ENCODE measurements at places on chromosomes 6 and 20.

- DNase-seq: no peak
Observed at GRCh38 chr6:66128656-66129055, 421.6 kb upstream of the EYS start.

GRCh38 chr20:3935956-3936340 lies 46.8 kb downstream of the PANK2 start:
- DNase-seq: no peak

DNA sequence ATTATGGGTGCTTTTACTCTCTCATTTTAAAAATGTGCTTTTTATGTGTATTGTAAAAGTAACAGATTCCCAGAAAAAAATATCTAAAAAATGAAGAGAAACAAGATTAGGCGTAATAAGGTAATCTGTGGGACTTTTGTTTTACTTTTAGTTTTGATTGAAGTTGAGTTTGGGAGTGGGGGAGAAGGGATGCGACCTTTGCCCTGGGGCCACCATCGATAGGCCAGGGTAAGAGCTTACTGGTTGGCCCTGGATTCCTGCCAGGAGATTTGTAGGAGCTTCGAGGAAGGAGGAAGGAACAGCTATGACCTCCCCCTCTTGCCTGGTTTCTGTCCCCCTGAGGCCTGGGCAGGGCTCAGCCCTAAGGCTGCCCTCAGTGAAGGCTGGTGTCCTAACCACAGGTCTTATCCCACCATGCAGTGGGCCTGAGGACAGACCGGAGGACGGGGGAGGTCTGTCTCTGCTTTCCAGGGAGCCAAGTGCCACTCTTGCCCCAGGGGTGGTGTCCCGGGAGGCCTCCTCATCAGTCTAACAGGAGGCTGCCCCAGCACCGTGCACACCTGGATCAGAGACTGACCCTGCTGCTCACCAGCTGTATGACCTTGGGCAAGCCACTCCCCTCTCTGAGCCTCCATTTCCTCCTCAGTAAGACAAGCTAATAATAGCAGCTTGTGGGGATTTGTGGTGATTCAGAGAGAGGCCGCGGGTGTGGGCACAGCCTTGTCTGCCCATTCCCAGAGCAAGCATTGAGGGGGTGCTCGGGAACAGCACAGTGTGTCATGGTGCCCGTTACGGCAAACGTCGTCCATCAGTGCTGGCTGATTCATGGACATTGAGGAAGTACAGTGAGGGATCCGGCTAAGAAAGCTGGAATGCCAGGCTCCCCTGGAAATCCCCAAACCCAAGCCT lies 21.2 kb downstream of the TGM2 start:
- DNase-seq: no peak

GRCh38 chr6:46090115-46091079 lies 39.4 kb upstream of the ENPP4 start:
- DNase-seq: peak; percentile 63

GRCh38 chr6:129701721-129702455 lies 8.1 kb downstream of the ARHGAP18 start:
- DNase-seq: no peak

DNA sequence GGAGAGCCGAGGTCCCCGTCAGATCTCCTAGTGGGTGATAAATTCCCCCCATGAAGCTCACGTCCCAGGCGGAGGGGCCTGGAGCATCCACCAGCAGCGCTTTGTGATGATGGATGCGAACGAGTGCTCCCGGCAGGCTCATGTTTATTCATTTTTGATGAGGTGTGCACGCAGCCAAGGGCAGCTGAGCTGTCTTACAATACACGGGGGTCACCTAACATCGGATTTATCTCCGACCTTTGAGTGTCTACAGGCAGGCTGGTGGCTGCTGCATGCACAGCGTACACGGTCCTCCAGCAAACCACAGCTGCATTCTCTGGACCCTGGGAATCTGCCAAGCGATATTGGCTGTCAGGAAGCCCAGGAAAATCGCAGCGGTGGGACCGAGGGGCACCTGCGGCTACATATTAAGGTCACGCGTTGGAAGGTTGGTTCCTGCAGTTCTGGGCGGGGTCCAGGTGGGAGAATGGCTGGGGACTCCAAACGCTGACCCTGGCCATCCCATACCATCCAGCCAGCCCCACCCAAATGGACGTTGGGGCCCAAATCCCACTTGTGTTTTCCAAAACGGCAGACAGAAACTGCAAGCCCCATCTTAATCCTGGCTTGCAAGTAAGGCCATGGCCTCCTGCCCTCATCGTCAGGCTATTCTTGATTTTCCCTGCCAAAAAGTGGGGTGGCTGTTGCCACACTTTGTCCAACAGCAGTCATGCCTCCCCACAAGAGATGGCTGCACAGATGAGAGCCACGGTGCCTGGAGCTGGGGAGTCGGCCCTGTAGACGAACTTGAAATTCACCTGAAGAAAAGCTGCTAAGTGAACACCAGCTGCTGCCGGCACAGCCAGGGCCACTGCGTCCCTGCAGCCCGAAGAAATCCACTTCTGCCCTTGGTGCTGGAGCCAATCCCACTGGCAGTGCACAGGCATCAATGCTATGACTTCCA lies 399.9 kb downstream of the TAF4 start:
- no peak for DNase-seq

- peak; percentile 7 for DNase-seq
Observed at GRCh38 chr6:7052443-7053011, 55.2 kb upstream of the RREB1 start.

DNA sequence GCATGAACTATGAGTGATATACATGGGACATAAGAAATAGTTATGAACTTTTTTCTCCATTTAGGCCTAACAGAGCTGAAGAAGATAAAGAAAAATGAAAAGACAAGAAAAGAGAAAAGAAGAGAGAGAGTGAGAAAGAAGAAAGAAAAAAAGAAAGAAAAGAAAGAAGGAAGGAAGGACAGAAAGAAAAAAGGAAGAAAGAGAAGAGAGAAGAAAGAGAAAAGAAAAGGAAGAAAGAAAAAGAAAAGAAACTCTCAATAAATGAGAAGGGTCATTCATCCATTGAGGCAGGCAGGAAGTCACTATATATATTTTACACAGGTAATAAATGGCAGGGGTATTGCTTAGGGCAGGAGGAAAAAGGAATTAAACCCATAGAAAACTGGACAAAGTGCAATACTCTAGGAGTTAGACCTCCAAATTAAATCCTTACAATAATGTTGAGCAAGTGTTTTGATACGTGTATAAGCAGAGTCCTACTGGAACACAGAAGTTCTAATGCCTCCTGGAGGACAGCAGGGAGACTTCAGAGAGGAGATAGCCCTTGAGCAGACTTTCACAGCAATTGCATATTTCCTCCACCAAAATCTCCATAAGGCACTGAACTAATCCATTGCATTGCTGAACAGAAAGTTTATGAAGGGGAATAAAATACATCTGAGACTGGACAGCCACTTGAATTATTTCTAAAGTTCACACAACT lies 86.4 kb upstream of the TENT5A start:
- DNase-seq: no peak

DNA sequence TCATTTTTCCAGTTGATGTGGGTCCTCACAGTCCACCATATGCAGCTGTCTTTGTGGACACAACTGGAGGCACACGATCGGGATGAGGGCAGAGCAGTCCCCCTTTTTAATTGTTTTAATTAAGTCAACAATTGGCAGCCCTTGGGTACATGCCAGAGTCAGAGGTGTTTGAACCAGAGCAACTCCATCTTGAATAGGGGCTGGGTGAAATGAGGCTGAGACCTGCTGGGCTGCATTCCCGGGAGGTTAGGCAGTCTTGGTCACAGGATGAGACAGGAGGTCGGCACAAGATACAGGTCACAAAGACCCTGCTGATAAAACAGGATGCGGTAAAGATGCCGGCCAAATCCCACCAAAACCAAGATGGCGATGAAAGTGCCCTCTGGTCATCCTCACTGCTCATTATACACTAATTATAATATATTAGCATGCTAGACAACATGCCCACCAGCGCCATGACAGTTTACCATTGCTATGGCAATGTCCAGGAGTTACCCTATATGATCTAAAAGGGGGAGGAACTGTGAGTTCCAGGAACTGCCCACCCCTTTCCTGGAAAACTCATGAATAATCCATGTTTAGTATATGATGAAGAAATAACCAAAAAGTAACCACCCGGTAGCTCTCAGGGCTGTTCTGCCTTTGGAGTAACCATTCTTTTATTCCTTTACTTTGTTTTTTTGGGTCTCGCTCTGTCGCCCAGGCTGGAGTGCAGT lies 31.8 kb upstream of the BLCAP start:
- DNase-seq: no peak

- no peak for DNase-seq
Observed at GRCh38 chr6:45818655-45819054, 197.0 kb downstream of the CLIC5 start.

DNA sequence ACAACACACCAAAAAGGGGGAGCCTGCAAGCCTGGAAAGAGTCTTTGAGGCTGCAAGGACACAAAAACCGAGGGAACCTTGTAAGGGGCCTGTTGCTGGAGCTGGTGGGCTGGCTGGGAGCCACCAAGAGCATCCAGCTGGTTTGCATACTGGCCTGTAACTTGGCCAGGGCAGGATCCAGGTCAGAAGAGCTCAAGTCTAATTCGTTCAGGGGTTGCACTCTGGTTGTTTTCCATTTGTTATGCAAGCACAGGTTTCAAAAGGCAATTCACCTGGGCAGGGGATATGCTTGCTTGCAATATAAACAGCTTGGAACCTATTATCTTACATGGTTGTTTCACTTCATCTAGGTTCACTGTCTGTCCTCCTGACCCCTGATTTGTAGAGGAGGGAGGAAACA lies 98.3 kb upstream of the GCM1 start:
- DNase-seq: no peak

DNA sequence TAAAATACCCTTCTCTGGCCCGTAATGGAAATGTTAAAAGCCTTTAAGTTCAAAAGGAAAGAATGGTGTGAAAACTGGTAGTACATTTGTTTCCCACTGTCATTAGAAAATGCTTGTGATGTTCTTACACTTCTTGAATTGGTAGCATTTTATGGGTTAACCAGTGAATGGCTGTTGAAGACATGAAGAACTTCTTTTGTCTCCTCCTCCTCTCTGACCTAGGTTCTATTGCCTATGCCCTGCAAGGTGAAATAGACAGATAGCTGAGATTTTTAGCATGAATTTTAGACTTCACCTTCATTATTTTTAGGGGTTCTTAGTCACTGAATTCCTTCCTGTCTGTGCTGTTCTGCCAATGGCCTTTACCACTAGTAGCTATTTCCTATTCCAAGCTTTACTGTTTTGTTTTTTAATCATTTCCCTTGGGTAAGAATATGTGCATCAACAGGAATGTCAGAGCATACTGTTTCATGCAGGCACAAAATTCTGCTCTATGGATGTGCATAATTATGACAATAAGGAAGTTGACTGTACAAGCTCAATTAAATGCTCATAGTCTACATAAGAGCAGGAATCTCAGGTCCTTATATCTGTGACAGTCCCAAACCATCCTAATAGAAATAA lies 4.9 kb downstream of the TNFAIP3 start:
- no peak for DNase-seq

DNA sequence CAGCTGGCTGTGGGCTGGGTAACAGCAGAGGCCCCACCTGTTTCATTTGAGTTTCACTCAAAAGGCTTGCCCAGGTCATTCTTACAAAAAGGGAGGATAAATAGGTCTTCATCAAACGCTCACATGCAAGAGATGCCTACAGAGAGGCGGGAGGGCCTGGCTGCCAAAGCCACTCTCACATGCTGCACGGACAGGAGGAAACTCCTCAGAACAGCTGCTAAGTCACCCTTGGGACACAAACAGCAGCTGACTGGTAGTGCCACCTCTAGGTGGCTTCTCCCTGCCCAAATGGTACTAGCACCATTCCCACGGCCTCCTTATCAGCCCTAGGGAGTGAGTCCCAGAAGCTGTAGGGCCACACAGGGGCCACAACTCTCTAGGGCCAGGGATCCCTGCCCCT lies 23.8 kb downstream of the SLC22A23 start:
- no peak for DNase-seq

GRCh38 chr6:38483526-38483925 lies 156.2 kb downstream of the BTBD9 start:
- DNase-seq: no peak

- DNase-seq: no peak
Observed at GRCh38 chr6:155638200-155638599, 182.6 kb upstream of the NOX3 start.

Measured in stimulated activated CD4-positive, alpha-beta T cell treated with anti-CD3 and anti-CD28 coated beads, Interleukin-4, amount 100 ng/mL, for 24 hours (primary cell).